ENCODE measurements at places on chromosomes 2 and 18.

GRCh38 chr2:143255899-143256298 is 126.7 kb downstream of the ARHGAP15 start:
- DNase-seq, result no peak

DNA sequence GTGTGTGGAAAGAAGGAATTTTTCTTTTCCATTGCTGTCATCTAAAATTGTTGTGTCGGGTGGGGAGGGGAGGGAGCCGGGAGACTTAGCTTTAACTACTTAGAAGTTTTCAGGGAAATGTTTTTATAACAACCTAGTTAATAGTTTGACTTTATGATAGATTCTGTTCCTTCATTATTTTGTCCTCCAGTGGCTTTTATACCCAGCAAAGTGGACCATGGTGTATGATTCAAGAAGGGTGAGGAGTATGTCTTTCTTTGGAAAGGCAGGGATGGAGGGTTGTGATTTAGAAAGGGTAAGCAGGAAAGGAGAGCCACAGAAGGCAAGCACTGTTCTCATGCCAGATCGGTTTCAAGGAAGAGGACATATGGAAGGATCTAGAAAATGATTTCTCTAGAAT is 261.8 kb downstream of the NEDD4L start:
- DNase-seq, result no peak

DNA sequence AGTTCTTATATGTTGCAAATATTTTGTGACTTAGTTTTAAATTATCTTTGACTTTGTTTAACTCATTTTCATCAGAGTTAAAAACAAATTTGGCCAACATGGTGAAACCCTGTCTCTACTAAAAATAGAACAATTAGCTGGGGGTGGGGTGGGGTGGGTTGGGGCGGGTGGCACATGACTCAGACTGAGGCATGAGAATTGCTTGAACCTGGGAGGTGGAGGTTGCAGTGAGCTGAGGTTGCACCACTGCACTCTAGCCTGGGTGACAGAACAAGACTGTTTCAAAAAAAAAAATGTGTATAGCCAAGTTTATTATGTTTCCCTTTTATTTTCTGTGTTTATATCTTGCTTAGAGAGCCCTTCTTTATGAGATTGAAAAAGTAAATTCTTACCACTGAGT is 14.2 kb upstream of the LIPG start:
- DNase-seq, result no peak

DNA sequence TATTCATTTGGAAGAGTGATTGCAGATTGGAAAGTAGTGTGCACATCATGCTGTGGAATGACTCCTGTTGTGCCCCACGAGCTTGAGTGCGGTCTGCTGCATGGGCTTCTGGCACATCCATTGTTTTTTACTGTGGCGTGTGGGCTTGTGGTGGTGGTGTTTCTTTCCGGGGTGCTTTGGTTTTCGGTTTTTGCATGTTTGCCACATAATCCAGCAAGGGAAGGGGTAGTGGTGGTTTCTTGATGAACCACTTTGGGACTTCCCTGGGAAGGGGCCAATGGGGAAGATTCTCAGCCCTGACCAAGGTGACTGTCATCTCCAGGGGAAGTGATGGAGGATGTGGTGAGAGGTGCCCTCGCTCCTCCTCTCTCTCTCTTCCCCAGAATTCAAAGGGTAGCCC is 57.0 kb downstream of the COA5 start:
- DNase-seq, result no peak

GRCh38 chr18:64253222-64253621 is 104.3 kb upstream of the LINC00305 start:
- DNase-seq, result no peak

GRCh38 chr18:76318607-76319006 is 176.4 kb downstream of the ZNF516 start:
- no peak for DNase-seq

DNA sequence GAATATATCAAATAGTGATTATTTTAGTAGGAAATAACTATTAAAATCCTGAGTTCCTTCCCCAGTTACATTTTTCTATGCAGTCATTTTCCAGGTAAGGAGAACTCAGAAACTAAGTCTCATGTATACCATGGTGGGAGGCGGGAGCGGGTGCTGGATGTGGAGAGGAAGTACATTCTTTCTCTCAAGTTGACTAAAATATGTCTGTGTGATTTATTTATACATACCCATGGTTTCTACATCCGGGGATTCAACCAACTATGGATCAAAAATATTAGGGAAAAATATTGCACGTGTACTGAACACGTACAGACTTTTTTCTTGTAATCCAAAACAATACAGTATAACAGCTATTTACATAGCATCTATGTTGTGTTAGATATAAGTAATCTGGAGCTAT is 6.8 kb downstream of the ZCCHC2 start:
- DNase-seq, result no peak

DNA sequence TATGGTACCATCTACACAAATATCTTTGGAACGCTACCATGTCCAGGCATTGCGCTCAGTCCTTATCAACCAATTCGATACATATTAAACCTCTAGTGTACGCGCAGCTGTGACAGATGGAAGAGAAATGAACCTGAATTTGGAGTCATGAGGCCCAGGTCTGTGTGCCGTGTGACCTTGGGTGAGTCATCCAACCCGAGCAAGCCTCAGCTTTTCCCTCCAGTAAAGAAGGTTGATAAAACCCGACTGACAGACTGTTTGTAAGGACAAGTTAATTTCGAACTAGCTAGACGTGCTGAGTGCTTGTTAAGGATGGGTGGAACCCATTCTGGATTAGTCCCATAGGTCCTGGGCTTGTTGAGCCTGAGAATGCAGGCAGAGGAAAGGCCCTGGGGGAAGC is 28.2 kb downstream of the GREB1 start:
- DNase-seq, result no peak

- DNase-seq, result no peak
Observed at GRCh38 chr2:225466891-225467604, 67.5 kb downstream of the NYAP2 start.

DNA sequence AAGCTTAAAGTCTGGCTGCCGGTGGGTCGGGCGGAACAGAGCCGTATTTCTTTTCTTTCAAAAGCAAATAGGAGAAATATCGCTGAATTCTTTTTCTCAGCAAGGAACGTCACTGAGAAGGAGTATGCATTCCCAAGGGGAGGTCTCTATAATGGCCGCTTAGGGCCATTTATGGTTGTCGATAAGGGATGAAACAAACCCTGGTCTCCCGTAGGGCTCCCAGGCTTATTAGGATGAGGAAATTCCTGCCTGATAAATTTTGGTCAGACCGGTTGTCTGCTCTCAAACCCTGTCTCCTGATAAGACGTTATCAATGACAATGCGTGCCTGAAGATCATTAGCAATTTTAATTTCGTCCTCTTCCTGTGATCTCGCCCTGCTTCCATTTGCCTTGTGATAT is 227.7 kb upstream of the ZEB2 start:
- no peak for DNase-seq

DNA sequence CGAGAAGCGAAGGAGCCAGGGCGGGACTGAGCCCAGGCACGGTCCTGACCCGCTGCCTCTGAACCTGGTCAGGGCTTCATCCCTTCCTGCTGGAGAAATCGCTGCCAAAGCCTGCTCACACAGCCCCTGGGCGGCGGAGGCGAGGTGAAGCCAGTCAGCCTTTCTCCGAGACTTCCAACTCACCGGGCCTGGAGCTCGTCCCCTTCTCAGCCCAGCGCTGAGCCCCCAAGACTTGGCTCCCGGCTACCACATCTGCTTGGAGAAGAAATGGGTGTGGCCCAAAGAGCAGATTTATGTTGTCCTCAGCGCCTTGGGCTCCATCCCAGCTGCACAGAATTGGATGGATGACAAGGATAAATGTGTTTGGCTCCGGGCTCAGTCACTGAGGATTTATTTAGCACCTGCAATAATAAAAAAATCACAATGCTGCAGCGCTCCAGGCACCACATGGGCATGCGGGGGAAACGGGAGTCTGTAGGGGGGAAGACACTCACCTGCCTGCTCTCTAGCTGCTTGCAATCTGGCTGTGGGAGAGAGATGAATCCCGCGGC is 64.9 kb downstream of the ACTR2 start:
- DNase-seq, result no peak

DNA sequence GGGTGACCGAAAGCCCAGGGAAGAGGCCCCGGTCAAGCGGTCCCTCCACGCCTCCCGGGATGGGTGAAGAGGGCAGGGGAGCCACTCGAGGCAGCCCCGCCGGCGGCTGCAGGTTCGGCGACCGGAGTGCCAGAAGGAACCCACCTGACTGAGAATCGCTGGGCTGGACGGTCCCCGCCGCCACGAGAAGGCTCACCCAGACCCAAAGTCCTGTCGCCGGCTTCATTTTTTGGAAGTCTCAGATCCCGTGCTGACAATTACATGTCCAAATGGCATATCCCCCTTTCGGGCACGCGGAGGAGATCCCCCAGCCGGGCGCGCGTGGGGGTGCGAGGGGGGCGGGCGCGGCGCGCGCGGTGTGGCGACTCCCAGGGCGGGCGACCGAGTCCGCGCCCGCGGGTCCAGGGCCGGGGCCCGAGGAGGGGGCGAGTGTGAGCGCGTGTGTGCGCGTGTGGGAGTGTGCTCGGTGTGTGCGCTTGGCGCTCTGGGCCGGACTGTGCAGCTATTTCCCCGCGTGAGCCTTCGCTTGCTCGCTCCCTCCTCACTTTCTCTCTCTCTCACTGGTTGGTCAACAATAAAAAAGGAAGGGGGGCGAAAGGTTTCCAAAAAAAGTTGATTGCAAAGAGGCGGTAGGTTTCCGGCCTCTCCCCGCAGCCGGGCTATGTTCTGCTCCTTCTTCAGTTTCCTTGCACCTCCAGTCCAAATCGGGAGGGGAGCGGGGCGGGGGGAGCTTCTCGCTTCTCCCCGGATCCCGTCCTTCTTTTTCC is at the start of gene ERBB4:
TSS of gene ERBB4 (minus strand) at position 498 of the 767 bp plus-strand sequence. CDS start at position 226, 272 bp downstream.
- no peak for DNase-seq

DNA sequence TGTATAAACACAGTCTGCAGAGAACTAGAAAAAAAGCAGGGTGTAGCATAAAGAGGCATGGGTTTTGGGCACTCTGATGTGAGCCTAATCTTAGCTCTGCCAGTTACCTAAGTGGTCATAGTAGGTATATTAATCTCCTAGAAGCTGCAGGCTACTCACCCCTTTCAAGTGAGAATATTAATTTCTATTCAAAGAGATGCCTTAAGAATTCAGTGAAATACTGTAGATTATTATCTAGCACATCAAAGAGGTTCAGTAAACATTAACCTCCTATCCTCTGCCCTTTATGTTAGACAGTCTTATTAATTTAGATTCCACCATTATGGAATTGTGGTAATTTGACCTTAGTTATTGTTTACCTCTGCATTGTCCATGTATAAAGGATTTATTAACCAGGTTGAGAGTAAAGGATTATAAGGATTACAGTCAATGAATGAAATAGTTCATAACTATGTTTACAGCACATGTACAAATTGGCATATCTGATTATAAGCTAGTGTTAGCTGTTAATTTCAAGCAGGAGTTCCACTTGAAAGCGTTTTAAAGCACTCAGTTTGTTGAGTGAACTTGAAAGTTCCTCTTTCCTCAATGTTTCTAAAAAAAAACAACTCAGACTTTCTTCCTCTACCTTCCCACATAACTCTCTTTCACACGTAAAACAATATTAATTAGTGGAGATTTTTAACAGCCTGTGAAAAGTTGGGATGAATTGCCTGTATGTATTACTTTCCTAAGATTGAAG is 150.6 kb upstream of the EPC2 start:
- no peak for DNase-seq

GRCh38 chr2:144914113-144914512 is 394.2 kb upstream of the ZEB2 start:
- DNase-seq, result no peak

- no peak for DNase-seq
Observed at GRCh38 chr2:148503516-148503915, 141.0 kb upstream of the EPC2 start.

- no peak for DNase-seq
Observed at GRCh38 chr2:40415391-40415790, 36.5 kb downstream of the SLC8A1 start.

GRCh38 chr2:88615822-88616221 is 11.4 kb downstream of the EIF2AK3 start:
- no peak for DNase-seq

DNA sequence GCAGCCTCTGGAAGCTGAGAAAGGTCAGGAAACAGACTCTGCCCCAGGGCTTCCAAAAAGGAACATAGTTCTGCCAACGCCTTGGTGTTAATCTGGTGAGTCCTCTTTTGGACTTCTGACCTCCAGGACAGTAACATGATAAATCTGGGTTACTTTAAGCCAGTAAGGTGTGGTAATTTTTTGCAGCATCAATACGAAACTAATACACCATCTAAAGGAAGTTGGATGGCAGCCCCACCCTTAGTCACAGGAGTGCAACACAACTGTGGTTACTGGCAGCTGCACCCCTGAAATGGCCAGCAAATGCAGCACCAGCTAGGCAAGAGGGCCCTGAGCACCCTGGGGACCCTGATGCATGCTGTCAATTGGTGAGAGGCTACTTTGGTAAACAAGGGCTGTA is 25.8 kb downstream of the CREG2 start:
- no peak for DNase-seq

DNA sequence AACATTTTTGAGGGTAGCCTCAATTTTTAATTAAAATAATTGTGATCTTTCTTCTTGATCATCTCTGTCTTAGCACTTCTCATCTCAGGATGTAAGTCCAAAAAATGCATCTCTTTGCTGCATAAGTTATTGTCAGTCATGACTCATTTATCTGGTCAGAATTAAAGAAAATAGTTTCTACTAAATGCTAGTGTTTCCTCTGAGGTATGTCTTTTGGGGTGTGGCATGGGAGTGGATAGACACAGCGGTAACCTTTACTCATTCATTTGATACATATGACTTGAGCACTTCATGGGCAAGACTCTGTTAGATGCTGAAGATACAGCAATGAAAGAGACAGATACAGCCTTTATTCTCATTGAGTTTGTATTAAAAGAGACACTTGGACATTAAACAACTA is 284.7 kb downstream of the IRS1 start:
- no peak for DNase-seq

DNA sequence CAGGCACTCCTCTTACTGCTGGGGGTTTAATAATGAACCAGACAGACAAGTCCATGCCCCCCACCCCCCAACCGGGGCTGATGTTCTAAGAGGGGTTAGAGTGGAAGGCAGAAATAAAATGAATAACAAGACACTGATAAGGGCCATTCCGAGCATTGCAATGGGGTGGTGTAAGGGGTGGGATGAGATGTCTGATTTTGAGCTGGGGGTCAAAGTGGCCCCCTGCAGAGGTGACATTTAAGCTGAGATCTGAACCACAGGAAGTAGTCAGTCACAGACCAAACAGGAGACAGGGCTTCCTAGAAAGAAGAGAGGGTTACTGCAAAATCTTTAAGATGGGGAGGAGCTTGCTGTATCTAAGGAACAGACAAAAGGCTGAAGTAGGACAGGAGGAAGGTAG is 180.6 kb upstream of the SH3BP4 start:
- no peak for DNase-seq

DNA sequence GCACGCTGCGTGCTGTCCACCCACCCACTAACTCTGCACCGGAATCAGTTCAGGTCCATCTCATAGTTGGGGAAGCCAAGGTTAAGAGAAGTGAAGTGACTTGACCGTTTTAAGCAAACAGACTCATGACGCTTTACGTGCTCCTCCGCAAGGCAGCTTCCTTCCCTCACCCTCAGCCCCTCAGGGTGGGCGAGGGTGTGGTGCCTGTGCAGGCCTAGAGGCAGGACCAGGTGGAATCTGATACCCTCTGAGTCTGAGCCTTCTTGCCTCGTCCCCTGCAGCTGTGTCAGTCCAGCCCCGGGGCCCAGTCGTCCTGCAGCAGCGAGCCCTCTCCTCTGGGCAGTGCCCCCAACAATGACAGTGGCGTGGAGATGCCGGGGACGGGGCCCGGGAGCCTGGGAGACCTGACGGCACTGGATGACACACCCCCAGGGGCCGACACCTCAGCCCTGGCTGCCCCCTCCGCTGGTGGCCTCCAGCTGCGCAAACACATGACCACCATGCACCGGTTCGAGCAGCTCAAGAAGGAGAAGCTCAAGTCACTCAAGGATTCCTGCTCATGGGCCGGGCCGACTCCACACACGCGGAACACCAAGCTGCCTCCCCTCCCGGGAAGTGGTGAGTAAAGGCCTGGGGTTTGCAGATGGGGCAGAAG is 250.5 kb downstream of the GLI2 start:
- no peak for DNase-seq
